ENCODE measurements at places on chromosomes 12 and 14.
A peak's percentile ranks its signal among the peaks of the same experiment; 100 is the strongest.

DNA sequence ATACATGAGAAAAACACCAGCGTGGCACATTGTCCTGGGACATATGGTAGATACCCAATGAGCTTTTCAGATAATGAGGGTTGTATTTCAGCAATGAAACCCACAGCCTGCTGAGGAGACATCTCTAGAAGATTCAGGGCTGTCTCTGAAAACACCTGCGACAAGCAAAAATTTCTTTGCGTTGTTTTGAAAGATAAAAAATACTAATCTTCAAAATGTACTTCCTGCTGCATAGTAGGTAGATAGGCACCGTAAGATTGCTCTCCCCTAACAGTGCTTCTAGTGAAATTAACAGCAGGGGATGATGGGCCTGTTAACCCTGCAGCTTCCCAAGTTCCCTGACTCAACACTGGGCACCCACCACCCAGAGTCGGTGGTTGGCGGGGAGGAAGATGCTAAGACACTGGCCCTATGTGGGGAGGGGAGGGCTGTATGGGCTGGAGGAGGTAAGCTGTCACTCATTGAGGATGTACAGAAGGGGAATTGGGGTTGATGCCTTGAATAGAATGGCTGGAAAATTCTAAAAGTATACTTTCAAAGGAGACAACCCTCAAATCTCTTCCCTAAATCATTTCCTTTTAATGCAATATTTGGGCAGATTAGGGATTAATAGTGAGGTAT lies 20.0 kb downstream of the ZFP36L1 start:
- peak; percentile 13 for DNase-seq

DNA sequence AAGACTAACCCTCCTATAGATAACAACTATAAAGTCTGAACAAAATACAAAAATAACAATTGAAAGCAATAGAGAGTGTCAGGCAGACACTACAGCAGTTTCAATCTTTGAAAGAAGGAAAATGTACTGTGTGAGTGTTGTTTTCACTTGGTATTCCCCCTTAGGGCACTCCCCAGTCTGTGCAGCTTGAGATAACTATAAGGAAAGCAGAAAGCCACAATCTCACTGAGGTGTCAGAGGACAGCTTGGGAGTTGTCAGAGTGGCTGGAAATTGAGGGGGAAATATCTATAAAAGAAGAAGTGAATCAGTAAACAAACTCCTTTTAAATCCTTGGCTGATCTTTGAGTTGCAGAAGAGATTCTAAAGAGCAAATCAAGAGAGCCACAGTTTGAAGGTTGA lies 364.8 kb downstream of the NELL2 start:
- no peak for DNase-seq

- no peak for DNase-seq
Observed at GRCh38 chr12:113162102-113163029, 12.8 kb downstream of the CFAP73 start.

DNA sequence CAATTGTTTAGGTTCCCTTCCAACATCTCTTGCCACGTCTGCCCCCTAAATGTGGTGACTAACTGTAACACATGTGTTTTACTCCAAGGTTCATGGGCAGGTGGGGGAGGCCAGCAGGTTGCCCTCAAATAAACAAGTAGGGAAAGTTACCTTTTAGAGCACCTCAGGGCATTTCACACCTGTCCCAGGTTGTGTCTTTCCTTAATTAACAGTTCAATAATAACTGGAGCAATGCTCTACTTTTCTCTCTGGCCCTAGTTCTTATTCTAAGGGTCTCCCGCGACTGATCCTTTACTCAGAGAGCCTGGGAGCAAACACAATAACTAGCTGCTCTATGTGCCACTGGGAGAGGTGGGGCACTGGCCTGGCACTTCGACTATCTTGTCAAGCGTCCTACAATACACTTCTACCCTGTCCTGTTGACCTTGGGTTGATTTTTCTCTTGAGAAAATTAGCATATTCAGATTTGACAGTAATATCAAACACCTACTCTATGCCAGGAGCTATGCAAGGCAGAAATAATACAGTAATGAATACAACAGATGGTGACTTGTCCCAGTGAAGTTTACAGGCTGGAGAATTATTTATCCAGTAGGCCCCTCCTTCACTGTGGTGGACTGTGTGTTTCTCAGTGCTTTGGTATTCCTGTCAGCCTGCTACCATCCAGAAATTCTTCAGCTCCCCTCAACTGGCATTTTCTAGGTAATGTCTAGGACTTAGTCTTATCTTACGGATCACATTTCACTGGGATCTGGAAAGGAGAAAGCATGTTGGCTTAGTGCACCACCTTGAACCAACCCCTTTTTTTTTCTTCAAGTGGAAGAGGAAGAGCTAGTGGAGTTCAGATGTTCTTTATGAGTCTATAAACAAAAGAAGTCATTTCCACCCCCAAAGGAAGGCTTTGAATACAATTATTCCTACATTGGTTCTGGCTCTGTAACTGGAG lies 202.6 kb downstream of the CRADD start:
- DNase-seq = no peak

- DNase-seq = peak; percentile 2
Observed at GRCh38 chr12:23049180-23049579, 424.2 kb downstream of the ETNK1 start.

- peak; percentile 28 for DNase-seq
Observed at GRCh38 chr12:109053382-109054123, 1.2 kb downstream of the USP30 start.

DNA sequence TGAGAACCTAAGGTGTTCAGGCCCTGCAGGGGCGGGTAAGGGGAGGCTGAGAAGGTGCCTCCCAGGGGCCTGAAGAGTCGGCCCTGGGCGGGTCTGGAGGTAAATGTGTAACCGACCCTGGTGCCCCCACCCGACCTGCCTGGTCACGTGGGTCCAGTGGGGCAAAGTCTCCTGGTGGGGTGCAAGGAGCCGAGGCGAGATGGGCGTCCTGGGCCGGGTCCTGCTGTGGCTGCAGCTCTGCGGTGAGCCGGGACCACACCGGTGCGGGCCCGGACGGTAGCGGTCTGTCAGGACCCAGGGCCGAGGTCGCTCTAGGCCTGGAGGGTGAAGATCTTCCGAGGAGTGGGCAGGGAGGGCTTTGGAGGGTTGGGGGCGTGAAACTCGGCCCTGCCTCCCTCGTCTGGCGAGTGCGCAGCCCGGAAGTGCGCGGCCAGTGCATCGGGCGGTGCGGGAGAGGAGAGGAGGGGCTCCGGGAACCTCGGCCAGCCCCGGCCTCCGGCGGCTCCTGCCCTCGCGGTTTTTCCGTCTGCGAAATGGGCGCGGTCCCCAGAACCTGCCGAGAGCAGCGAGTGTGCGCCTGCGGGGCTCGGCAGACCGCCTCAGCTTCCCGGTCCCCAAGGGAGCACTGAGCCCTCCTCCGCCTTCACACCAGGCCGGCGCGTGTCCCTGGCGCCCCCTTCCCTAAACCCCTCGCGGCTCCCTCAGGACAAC lies at the start of gene AMN:
AMN (plus strand) TSS at position 174 of the 711 bp plus-strand sequence; CDS start at position 200, 26 bp downstream.
- DNase-seq = peak; percentile 53

- DNase-seq = peak; percentile 13
Observed at GRCh38 chr12:132243596-132244310, 85.6 kb downstream of the GALNT9 start.

All from hematopoietic multipotent progenitor cell treated with erythropoietin and hydrocortisone succinate and interleukin-3 and kit ligand, for 4 days (in vitro differentiated cells).